ENCODE measurements at places on chromosomes 2 and 18.

GRCh38 chr2:58710795-58711279 lies 469.7 kb upstream of the FANCL start:
- no peak for DNase-seq
- no peaks in the 10 kb centered on the region for H3K36me3 ChIP-seq
- H3K4me3 ChIP-seq, result no peak overlapping the region
- no peaks in the 10 kb centered on the region for H3K27me3 ChIP-seq
- H3K4me1 ChIP-seq, result no peaks in the 10 kb centered on the region

DNA sequence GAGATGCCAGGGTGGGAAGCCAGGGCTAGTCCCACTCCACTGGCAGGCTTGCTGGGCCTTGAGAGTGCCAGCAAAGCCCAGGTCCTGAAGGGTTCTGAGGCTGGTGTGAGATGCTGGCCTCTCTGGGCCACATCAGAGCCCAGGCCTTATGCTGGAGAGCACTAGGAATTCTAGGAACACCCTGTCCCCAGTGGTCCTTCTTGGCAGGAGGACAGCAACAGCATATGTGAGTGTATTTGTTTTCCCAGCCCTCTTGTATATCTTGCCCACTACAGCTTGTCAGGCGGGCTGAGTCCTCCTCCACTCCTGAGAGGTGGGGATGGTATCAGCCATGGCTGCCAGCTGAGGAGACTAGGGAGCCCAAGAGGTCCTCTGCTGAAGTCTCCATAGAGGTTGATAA lies 327.0 kb downstream of the PDE11A start:
- no peaks in the 10 kb centered on the region for H3K36me3 ChIP-seq
- no peaks in the 10 kb centered on the region for H3K4me1 ChIP-seq
- no peak for DNase-seq
- H3K27me3 ChIP-seq, result no peaks in the 10 kb centered on the region
- no peak overlapping the region for H3K27ac ChIP-seq

DNA sequence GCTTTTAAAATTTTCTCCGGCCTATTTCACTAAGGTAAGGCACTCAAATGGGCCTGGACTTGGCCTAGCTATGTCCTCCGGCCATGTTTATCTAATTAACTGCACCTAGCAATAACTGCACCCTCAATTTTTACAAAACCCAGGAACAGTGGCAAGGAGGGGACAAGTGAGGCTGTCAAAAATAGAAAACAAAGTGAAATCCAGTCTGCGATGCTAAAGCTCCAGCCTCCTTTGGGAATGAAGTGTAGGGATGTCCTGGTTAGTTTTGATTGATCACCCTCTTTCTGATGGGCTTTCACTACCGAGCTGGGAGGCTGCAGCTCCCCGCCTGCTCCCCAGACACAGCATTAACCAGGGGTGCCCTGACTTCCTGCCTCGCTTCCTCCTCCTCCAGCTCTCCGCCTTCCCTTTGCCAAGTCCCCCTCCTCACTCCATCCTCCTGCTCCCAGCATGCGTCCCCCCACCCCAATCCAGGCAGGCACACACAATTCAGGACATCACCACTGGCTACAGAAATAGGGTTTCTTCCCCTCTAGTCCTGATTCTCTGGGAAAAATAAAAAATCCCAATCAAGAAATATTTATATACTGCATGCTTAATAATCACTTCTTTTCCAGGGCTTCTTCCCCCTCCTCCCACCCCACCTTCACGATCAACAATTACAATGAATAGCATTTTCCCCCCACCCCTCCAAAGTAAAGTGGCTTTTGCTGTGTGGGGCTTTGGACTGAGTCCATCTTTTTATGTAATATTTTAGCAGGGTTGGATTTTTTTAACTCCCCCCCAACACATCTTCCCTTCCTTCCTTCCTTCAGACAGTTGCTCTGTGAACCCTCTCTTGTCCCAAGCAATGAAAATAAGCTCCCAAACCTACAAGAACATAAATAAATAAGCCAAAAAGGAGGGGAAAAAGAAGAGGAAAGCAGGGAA lies 3.3 kb upstream of the POU3F3 start:
- peaks cover 78% of the 10 kb centered on the region for H3K27me3 ChIP-seq
- H3K27ac ChIP-seq, result no peak overlapping the region
- peaks cover 26% of the 10 kb centered on the region for H3K4me1 ChIP-seq
- no peak overlapping the region for H3K4me3 ChIP-seq
- no peaks in the 10 kb centered on the region for H3K36me3 ChIP-seq
- no peak for DNase-seq

- H3K27ac ChIP-seq, result no peak overlapping the region
- H3K27me3 ChIP-seq, result peaks cover 2% of the 10 kb centered on the region
- no peak for DNase-seq
- H3K4me1 ChIP-seq, result peaks cover 14% of the 10 kb centered on the region
Measured at GRCh38 chr2:176818617-176819016, 394.0 kb upstream of the HNRNPA3 start.

GRCh38 chr18:22378672-22379282 lies 38.9 kb downstream of the CTAGE1 start:
- peak; percentile 6 for DNase-seq
- H3K4me1 ChIP-seq, result no peaks in the 10 kb centered on the region
- H3K27ac ChIP-seq, result no peak overlapping the region
- H3K27me3 ChIP-seq, result no peaks in the 10 kb centered on the region

DNA sequence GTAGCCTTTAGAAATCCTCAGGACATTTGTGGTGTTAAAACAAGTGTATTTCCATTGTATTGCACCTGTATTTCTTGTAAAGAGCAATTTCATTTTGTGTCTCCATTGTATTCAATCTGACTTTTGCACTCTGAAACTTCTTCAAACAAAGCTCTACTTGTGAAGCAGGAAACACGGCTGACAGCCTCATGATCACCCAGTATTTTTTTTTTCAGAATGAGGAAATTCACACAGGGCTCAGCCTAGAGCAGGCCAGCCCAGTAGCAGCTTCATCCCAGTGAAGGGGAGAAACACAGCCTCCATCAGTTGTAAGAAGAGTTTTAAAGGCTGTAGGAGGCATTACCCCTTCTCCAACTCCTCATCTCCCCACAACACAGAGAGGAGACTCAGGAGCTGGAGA lies 175.9 kb upstream of the KLHL29 start:
- no peak overlapping the region for H3K4me3 ChIP-seq
- H3K36me3 ChIP-seq, result no peaks in the 10 kb centered on the region
- H3K27ac ChIP-seq, result no peak overlapping the region
- peaks cover 12% of the 10 kb centered on the region for H3K27me3 ChIP-seq

- H3K4me3 ChIP-seq, result no peak overlapping the region
- H3K27ac ChIP-seq, result no peak overlapping the region
- DNase-seq, result no peak
Measured at GRCh38 chr2:61658841-61659780, 121.0 kb upstream of the XPO1 start.

GRCh38 chr2:66070721-66071602 lies 364.0 kb upstream of the MEIS1 start:
- H3K36me3 ChIP-seq, result no peaks in the 10 kb centered on the region
- H3K27ac ChIP-seq, result no peak overlapping the region
- no peak overlapping the region for H3K4me3 ChIP-seq
- DNase-seq, result no peak
- no peaks in the 10 kb centered on the region for H3K27me3 ChIP-seq

GRCh38 chr2:10584843-10585475 lies 104.8 kb downstream of the NOL10 start:
- no peak overlapping the region for H3K27ac ChIP-seq
- no peak overlapping the region for H3K4me3 ChIP-seq
- H3K4me1 ChIP-seq, result peaks cover 10% of the 10 kb centered on the region
- no peaks in the 10 kb centered on the region for H3K27me3 ChIP-seq
- H3K36me3 ChIP-seq, result peaks cover 39% of the 10 kb centered on the region

DNA sequence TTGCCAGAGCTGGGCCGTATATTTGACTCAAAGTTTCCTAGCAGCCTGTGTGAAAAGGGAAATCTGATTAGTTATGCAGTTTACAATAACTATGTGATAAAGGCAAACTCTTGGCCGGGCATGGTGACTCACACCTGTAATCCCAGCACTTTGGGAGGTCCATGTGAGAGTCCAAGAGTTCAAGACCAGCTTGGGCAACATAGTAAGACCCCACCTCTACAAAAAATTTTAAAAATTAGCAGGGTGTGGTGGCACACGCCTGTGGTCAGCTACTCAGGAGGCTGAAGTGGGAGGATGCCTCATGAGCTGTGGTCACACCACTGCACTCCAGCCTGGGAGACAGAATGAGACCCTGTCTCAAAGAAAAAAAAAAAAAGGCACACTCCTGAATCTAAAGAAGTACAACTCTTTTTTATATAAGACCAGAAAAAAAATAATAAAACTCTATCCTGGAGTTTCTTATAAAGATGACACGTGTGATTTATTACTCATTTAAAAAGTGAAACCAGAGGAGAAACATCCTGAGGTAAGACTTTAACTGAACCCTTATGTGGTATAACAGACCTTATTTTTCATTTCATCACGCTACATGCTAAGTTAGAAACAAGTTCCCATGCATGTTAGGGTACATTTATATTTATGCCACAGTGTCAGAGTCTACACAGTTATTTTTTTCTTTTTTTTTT lies 32.6 kb upstream of the KCMF1 start:
- H3K4me1 ChIP-seq, result peaks cover 59% of the 10 kb centered on the region
- DNase-seq, result peak; percentile 80
- peaks cover 8% of the 10 kb centered on the region for H3K36me3 ChIP-seq
- H3K4me3 ChIP-seq, result peak overlapping the region; percentile 67
- no peaks in the 10 kb centered on the region for H3K27me3 ChIP-seq
- peak overlapping the region; percentile 98 for H3K27ac ChIP-seq

GRCh38 chr2:237585590-237586221 lies 4.8 kb downstream of the RAB17 start:
- no peak for DNase-seq
- no peaks in the 10 kb centered on the region for H3K36me3 ChIP-seq
- H3K27me3 ChIP-seq, result no peaks in the 10 kb centered on the region

DNA sequence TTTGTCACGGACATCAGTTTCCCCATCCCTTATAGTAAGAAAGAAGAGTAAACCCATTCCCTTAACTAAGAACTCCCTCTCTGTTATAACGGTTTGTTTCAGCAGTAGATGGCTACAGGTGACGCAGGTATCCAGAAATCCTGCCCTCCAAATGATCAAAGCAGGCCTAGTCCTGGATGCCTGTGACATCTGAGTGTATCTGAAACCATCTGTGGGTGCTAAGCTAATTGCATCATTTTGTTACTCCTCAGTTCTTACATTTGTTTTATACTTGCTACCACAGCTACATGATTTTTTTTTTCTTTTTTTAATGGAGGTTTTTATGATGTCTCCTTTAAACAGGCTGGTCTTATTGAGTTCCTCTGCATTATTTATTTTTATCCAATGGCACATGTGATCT lies 55.1 kb downstream of the AAK1 start:
- peaks cover 16% of the 10 kb centered on the region for H3K36me3 ChIP-seq
- H3K27ac ChIP-seq, result peak overlapping the region; percentile 74
- no peak overlapping the region for H3K4me3 ChIP-seq
- H3K27me3 ChIP-seq, result no peaks in the 10 kb centered on the region
- peaks cover 79% of the 10 kb centered on the region for H3K4me1 ChIP-seq

DNA sequence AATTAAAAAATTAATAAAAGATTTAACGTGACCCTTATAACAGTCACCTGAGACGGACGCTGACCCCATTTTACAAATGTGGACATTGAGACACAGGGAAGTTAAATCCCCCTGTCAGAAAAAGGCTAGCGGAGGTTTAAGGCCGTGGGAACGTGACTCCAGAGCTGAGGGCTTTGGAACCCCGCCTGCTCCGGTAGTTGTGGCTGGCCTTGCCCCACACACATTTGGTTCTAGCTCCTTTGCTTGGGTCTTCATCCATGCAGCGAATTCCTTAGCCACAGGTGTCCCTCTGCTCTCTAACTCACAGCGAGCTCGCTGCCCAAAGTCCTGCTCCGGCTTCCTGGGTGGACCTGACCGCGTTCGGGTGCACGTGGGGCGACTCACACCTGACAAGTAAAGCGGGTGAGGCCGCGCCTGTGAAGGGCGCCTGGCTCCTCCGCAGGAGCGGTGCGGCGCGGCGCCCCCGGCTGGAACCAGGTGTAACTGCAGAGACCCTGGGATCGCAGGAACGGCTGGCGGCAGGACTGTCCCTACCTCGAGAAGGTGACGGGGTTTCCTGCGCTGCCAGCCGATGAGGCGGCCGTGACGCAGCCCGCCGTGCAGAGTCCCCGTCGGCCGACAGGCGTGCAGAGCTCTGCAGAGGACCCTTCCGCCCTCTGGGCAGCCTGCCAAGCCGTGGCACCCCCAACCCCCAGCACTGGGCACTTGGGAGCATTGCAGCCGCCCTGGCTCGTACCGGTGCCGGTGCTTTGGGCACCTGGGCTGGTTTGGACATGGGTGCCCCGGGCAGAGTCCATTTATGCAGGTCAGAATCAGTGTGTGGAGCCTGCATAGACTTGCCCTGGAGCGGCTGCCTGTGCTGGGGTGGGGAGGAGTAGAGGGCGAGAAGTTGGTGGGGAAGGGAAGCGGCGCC lies 2.4 kb upstream of the PROC start:
- H3K36me3 ChIP-seq, result no peaks in the 10 kb centered on the region
- peak overlapping the region; percentile 56 for H3K27ac ChIP-seq
- peak; percentile 93 for DNase-seq

GRCh38 chr18:12828116-12829051 lies 55.7 kb downstream of the PTPN2 start:
- peak overlapping the region; percentile 42 for H3K27ac ChIP-seq
- H3K4me3 ChIP-seq, result no peak overlapping the region
- H3K4me1 ChIP-seq, result peaks cover 24% of the 10 kb centered on the region
- no peak for DNase-seq

DNA sequence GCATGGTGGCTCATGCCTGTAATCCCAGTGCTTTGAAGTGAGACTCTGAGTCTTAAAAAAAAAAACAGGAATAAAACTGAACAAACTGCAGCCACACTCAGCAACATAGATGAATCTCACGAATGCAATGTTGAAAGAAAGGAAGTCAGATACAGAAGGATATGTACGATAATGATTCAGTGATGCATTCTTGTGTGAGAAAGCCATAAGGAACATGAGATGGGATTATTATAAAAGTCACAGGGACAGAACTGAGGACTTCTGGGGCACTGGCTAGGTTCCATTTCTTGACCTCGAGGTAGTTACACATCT lies 56.9 kb upstream of the SMAD2 start:
- no peak overlapping the region for H3K4me3 ChIP-seq
- no peaks in the 10 kb centered on the region for H3K27me3 ChIP-seq
- H3K36me3 ChIP-seq, result no peaks in the 10 kb centered on the region
- H3K4me1 ChIP-seq, result no peaks in the 10 kb centered on the region
- DNase-seq, result no peak
- H3K27ac ChIP-seq, result no peak overlapping the region

- H3K27me3 ChIP-seq, result peaks cover 43% of the 10 kb centered on the region
- H3K27ac ChIP-seq, result no peak overlapping the region
- H3K4me3 ChIP-seq, result no peak overlapping the region
- peaks cover 6% of the 10 kb centered on the region for H3K4me1 ChIP-seq
- peak; percentile 81 for DNase-seq
Measured at GRCh38 chr18:80171054-80171872, 62.2 kb downstream of the ADNP2 start.

DNA sequence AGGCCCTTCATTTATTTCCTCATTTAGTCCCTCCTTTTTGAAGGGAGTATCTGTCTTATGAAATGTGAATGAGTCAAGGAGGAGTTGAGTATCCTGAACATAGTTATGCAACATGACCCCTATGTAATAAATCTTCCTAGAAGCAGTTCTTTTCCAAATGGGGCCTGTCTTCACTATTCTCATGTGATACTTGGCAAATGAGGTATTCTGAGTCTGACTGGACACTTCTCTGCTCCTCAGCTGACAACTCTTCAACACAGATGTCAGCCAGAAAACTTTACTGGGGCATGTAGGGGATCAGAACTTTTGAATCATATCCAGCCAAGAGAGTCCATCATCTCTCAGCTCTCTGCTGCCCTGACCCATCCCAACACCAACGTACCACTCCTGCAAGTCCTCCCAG lies 291.6 kb downstream of the ZNF385B start:
- DNase-seq, result no peak
- no peaks in the 10 kb centered on the region for H3K36me3 ChIP-seq
- H3K4me3 ChIP-seq, result no peak overlapping the region
- peaks cover 4% of the 10 kb centered on the region for H3K27me3 ChIP-seq

GRCh38 chr2:9231291-9232165 lies 24.9 kb downstream of the ASAP2 start:
- H3K36me3 ChIP-seq, result no peaks in the 10 kb centered on the region
- DNase-seq, result no peak
- peaks cover 18% of the 10 kb centered on the region for H3K27me3 ChIP-seq
- H3K4me3 ChIP-seq, result no peak overlapping the region
